ENCODE measurements at places on chromosomes 3 and 15. TPM values are rescaled to one million over a fixed set of nuclear protein-coding genes. Genes with fewer than 3 reads are reported as not detected.
A peak's percentile ranks its signal among the peaks of the same experiment; 100 is the strongest.

Gene KCNMB2
- total RNA-seq = not detected

Gene ETV5
- 4.1 TPM for total RNA-seq

Gene ZNF621
- total RNA-seq = 28.8 TPM

Gene ARGFX
- total RNA-seq = not detected

Gene ASB14
- not detected for total RNA-seq

Gene FEZF2
- total RNA-seq = not detected

Gene HAPLN3
- total RNA-seq = 3.7 TPM

Gene CPNE4
- 0.53 TPM for total RNA-seq

Gene GOLGA6A
- total RNA-seq = 0.38 TPM

Gene DNAJC19
- 31.9 TPM for total RNA-seq

Gene GOLGA8J
- total RNA-seq = not detected

Gene ITPR1
- 142 TPM for total RNA-seq

Gene MAP6D1
- 9.9 TPM for total RNA-seq

Gene SCG5
- 17.2 TPM for total RNA-seq

GRCh38 chr3:32276279-32276841 lies 37.9 kb downstream of the CMTM8 start:
- H3K27me3 ChIP-seq = no peaks in the 10 kb centered on the region
- H3K4me1 ChIP-seq = no peaks in the 10 kb centered on the region
- H3K27ac ChIP-seq = no peak overlapping the region
- no peak overlapping the region for H3K4me3 ChIP-seq
- DNase-seq = no peak

DNA sequence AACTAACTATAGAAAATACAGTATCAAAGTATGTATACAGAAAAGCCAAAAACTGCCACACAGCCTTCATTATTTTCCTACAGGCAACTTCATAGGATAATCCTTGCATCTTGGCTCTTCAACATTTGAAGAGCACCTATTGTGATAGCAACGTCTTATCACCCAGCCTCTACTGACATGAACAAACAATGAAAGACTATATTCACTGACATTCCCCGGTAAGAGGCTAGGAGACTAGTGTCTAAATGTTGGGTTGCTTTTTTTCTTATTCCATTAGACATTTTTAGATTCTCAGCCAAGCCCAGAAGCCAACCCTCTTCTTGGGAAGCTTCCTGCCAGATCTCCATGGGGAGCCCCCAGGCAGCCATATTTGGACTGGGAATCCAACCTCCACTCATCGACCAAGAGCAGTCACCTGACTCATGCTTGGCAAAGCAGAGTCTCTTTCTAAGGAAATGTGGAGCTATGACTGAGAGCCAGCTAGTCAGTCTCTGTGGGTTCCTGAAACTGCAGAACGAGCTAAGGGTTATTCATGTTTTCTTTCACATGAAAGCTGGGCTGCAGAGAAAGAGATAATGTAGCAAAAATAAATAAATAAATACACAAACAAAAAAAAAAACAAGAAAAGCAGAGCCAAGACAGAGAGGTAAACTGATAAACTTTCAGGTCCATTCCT lies 227.5 kb downstream of the MAGI1 start:
- no peaks in the 10 kb centered on the region for H3K27me3 ChIP-seq
- no peak for DNase-seq
- H3K4me3 ChIP-seq = no peak overlapping the region
- H3K36me3 ChIP-seq = no peaks in the 10 kb centered on the region
- no peak overlapping the region for H3K27ac ChIP-seq

DNA sequence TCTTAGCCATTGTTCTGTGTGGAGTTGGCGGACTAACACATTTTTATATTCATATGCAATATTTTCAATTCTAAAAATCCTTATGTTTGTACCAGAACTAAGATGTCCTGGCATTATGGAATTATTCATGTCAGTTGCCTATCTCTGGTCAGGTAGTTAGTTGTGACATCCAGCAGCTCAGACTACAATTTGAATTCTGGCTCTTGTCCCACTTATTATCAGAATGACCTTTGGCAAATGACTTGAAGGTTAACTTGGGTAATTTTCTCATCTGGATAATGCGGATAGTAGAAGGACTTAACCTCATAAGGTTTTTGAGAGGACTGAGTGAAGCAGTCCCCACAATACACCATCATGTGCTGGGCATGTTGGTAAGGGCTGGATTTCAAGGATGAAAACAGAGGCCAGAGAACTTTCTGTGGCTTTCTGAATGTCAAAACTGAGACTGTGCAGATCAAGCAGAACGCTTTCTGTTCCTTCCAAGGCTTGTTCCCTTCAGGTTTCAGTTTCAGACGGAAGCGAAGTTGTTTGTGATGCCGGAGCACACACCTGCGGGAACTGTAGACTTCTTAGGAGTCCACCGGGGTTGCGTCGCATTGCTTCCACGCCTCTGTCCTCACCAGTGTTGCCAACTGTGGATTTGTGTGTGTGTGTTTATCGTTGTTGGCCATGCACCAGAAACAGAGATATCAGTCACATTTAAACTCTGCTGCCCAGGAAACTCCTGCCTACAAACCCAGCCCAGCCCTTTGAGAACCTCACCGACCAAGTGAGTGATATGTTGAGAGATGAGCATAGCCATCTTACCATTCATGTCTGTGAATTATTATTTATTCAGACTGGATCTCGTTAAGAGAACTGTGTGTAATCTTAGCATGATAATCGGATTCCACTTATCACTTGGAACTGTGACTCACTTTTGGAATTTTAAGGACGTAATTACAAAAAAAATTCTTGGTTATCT lies 76.0 kb downstream of the PTPRG start:
- H3K4me1 ChIP-seq = no peaks in the 10 kb centered on the region
- peak overlapping the region; percentile 27 for H3K27ac ChIP-seq
- H3K36me3 ChIP-seq = no peaks in the 10 kb centered on the region
- no peaks in the 10 kb centered on the region for H3K27me3 ChIP-seq

- no peak overlapping the region for H3K27ac ChIP-seq
- H3K27me3 ChIP-seq = no peaks in the 10 kb centered on the region
- H3K36me3 ChIP-seq = no peaks in the 10 kb centered on the region
- DNase-seq = no peak
- H3K4me3 ChIP-seq = no peak overlapping the region
- H3K4me1 ChIP-seq = no peaks in the 10 kb centered on the region
Measured at GRCh38 chr3:40045051-40045450, 235.6 kb downstream of the MYRIP start.

GRCh38 chr3:131608296-131608695 lies 105.5 kb upstream of the MRPL3 start:
- H3K4me3 ChIP-seq = no peak overlapping the region
- H3K27me3 ChIP-seq = no peaks in the 10 kb centered on the region
- no peak for DNase-seq

DNA sequence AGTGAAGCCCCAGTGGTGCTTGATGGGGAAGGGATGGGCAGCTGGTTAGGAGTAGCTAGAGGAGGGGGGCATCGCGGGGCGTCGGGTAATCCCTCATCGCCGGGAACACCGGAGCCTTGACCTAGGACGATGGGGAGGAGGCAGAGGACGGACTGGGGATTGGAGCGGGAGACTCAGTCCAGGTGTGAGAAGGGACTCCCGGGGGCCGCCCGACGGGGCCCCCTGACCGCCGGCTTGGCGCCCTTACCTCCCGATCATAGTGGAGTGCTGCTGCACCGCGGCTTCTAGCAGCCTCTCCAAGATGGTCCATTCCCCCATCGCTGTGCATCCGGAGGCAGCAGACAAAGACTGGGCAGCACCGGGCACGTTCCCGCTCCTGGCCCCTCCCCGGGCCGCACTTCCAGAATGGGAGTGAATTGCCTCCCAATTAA lies 612 bp downstream of the GJD2 start:
- no peak overlapping the region for H3K27ac ChIP-seq
- H3K4me1 ChIP-seq = no peaks in the 10 kb centered on the region
- H3K36me3 ChIP-seq = no peaks in the 10 kb centered on the region
- DNase-seq = no peak

- no peaks in the 10 kb centered on the region for H3K27me3 ChIP-seq
- DNase-seq = peak; percentile 77
- H3K27ac ChIP-seq = peak overlapping the region; percentile 9
- no peaks in the 10 kb centered on the region for H3K4me1 ChIP-seq
- no peaks in the 10 kb centered on the region for H3K36me3 ChIP-seq
Measured at GRCh38 chr3:123799544-123800361, 84.4 kb downstream of the MYLK start.

GRCh38 chr15:100601617-100602063 lies 344 bp downstream of the LINS1 start:
- no peaks in the 10 kb centered on the region for H3K27me3 ChIP-seq
- no peaks in the 10 kb centered on the region for H3K36me3 ChIP-seq
- peaks cover 9% of the 10 kb centered on the region for H3K4me1 ChIP-seq
- H3K27ac ChIP-seq = peak overlapping the region; percentile 77

- no peak for DNase-seq
- H3K27me3 ChIP-seq = no peaks in the 10 kb centered on the region
- no peak overlapping the region for H3K4me3 ChIP-seq
- H3K36me3 ChIP-seq = no peaks in the 10 kb centered on the region
- H3K27ac ChIP-seq = peak overlapping the region; percentile 80
Measured at GRCh38 chr3:187186801-187187421, 10.4 kb upstream of the RTP1 start.

DNA sequence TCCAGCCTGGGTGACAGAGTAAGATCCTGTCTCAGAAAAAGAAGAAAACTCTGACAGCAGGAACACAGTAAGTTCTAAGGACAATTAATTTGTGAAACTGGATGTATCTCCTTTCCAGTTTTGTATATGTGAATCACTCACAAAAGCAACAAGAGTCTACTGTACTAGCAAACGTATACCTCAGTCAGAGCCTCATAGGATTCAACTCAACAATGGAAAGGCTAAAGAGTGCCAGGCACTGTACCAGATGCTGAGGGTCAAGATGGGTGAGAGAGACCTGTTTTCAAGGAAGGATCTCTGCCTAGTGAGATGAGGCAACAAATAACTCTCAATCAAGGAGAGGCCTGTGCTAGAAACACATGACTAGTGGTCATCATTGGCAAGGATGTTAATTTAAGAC lies 14.9 kb downstream of the TBL1XR1 start:
- no peak overlapping the region for H3K4me3 ChIP-seq
- H3K4me1 ChIP-seq = no peaks in the 10 kb centered on the region
- no peak overlapping the region for H3K27ac ChIP-seq
- DNase-seq = no peak
- no peaks in the 10 kb centered on the region for H3K36me3 ChIP-seq

- H3K27me3 ChIP-seq = no peaks in the 10 kb centered on the region
- H3K4me3 ChIP-seq = no peak overlapping the region
- H3K36me3 ChIP-seq = no peaks in the 10 kb centered on the region
- no peak for DNase-seq
Measured at GRCh38 chr3:51245867-51246266, 139.2 kb upstream of the MANF start.

GRCh38 chr15:101710806-101711205 lies 13.5 kb downstream of the TARS3 start:
- no peak for DNase-seq
- H3K36me3 ChIP-seq = no peaks in the 10 kb centered on the region
- no peaks in the 10 kb centered on the region for H3K27me3 ChIP-seq
- H3K4me1 ChIP-seq = no peaks in the 10 kb centered on the region

GRCh38 chr15:87944691-87945090 lies 311.8 kb downstream of the NTRK3 start:
- H3K4me1 ChIP-seq = no peaks in the 10 kb centered on the region
- H3K27me3 ChIP-seq = no peaks in the 10 kb centered on the region
- no peak overlapping the region for H3K27ac ChIP-seq

- no peak overlapping the region for H3K4me3 ChIP-seq
- DNase-seq = peak; percentile 25
- H3K4me1 ChIP-seq = no peaks in the 10 kb centered on the region
- no peaks in the 10 kb centered on the region for H3K27me3 ChIP-seq
- peaks cover 3% of the 10 kb centered on the region for H3K36me3 ChIP-seq
Measured at GRCh38 chr3:52233108-52233591, 5.8 kb downstream of the TWF2 start.

GRCh38 chr15:72227192-72227586 lies 3.8 kb downstream of the PKM start:
- H3K4me3 ChIP-seq = no peak overlapping the region
- no peaks in the 10 kb centered on the region for H3K27me3 ChIP-seq
- H3K36me3 ChIP-seq = no peaks in the 10 kb centered on the region
- no peak for DNase-seq
- peaks cover 9% of the 10 kb centered on the region for H3K4me1 ChIP-seq

DNA sequence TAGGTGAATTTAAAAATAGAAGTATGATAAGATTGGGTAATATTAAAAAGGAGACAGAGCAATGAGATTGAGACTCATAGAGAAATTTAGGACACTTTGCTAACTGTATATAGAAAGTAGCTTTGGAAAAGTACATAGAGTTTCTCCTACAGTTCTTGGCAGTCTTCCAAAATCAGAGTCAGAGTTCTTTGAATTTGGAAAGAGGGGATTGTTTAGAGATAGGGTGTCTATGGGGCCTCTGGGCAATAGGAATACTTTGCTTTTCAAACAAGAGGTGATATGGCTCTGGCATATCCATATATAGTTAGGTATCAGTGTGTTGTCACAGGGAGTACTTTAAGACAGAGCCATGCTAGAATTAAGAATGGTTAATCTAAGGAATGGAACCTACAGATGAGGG lies 477.1 kb upstream of the KCNMB2 start:
- H3K36me3 ChIP-seq = no peaks in the 10 kb centered on the region
- no peaks in the 10 kb centered on the region for H3K27me3 ChIP-seq
- no peak overlapping the region for H3K4me3 ChIP-seq
- H3K27ac ChIP-seq = no peak overlapping the region

DNA sequence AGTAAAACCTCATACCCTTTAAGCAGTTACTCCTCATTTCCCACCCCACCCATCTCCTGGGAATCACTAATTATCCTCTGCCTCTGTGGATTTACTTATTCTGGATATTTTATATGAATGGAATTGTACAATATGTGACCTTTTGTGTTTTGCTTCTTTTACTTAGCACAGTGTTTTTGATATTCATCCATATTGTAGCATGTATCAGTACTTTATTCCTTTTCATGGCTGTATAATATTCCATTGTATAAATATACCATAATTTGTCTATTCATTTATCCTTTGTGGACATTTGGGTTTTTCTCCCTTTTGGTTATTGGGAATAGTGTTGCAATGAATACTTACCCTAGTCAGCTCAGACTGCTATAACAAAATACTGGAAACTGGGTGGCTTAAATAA lies 39.2 kb downstream of the SH3GL3 start:
- H3K4me3 ChIP-seq = no peak overlapping the region
- H3K36me3 ChIP-seq = no peaks in the 10 kb centered on the region
- no peak for DNase-seq
- no peaks in the 10 kb centered on the region for H3K4me1 ChIP-seq

- no peak overlapping the region for H3K4me3 ChIP-seq
- DNase-seq = no peak
- H3K4me1 ChIP-seq = peaks cover 3% of the 10 kb centered on the region
- H3K27me3 ChIP-seq = no peaks in the 10 kb centered on the region
- H3K36me3 ChIP-seq = no peaks in the 10 kb centered on the region
Measured at GRCh38 chr3:42057561-42058211, 33.5 kb upstream of the TRAK1 start.

GRCh38 chr15:89125088-89125826 lies 37.0 kb downstream of the ABHD2 start:
- no peaks in the 10 kb centered on the region for H3K27me3 ChIP-seq
- H3K4me1 ChIP-seq = no peaks in the 10 kb centered on the region
- DNase-seq = no peak
- H3K4me3 ChIP-seq = no peak overlapping the region
- peaks cover 28% of the 10 kb centered on the region for H3K36me3 ChIP-seq

- no peak overlapping the region for H3K4me3 ChIP-seq
- H3K27ac ChIP-seq = no peak overlapping the region
- DNase-seq = no peak
- H3K36me3 ChIP-seq = no peaks in the 10 kb centered on the region
- no peaks in the 10 kb centered on the region for H3K27me3 ChIP-seq
- no peaks in the 10 kb centered on the region for H3K4me1 ChIP-seq
Measured at GRCh38 chr3:193095366-193095765, 145.7 kb upstream of the PLAAT1 start.

GRCh38 chr15:59473226-59473625 lies 35.2 kb downstream of the FAM81A start:
- DNase-seq = no peak
- no peaks in the 10 kb centered on the region for H3K4me1 ChIP-seq
- no peaks in the 10 kb centered on the region for H3K27me3 ChIP-seq
- no peaks in the 10 kb centered on the region for H3K36me3 ChIP-seq
- H3K4me3 ChIP-seq = no peak overlapping the region
- H3K27ac ChIP-seq = no peak overlapping the region
